Aorta (tissue), 5 donors: ENCODE measurements at places on chromosomes 3 and 15. TPM values are rescaled to one million over a fixed set of nuclear protein-coding genes. Genes with fewer than 3 reads are reported as not detected.

DNA sequence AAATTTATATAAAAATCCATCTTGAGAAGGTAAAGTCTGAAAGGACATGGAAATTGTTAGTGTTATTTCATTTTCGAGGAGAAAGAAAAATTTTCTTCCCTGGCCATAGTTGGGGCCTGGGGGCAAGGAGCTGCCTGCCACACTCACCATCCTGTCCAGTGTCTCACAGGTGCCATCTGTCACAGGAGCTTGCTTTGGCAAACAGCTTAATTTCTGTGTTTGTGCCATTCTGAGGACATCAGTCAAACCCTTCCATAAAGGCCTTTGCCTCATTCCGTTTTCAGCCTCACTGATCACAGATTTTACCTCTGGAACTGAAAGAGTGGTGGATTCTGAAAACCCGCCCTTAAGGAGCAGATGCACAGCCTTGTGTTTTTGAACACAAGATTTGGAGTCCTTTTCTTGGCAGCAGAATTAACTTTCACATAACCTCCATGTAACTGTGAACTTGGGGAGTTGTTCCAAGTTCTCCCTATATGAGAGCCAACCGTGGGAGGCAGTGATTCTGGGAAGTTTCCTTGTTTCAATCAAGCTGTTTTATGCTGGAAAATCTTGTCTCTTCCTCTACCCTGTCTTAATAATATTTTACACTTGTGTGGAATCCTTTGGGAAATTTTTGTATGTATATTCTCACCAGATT, 254.7 kb downstream of the CACNA2D3 start:
- DNase-seq, result no peak
- H3K4me3 ChIP-seq, result no peak overlapping the region

DNA sequence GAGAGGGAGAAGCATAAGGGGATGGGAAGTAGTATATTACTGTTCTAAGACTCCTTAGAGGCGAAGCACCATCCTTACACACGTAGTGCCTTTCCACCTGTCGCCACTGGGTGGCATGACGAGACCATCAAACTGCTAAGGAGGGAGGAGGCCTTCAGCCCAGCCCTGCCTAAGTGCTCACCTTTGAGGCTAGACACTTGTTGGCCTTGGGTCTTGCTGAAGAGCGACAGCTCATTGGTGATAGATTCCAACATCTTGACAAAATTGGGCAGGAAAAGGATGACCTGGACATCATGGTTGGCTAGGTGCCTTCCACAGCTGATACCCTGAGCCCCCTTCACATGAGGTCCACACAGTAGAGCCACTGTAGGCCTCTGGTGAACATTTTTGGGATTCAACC, 19.6 kb downstream of the CLK3 start:
- H3K36me3 ChIP-seq, result peaks cover 11% of the 10 kb centered on the region
- no peak overlapping the region for H3K27ac ChIP-seq
- H3K4me1 ChIP-seq, result no peaks in the 10 kb centered on the region
- no peaks in the 10 kb centered on the region for H3K27me3 ChIP-seq
- H3K4me3 ChIP-seq, result no peak overlapping the region
- DNase-seq, result peak; percentile 88

- H3K4me1 ChIP-seq, result no peaks in the 10 kb centered on the region
- peak; percentile 55 for DNase-seq
- H3K27ac ChIP-seq, result no peak overlapping the region
These were observed 52.5 kb downstream of the CYP11A1 start for GRCh38 chr15:74314795-74315438.

- no peak overlapping the region for H3K4me3 ChIP-seq
- no peak for DNase-seq
- no peaks in the 10 kb centered on the region for H3K27me3 ChIP-seq
- H3K27ac ChIP-seq, result no peak overlapping the region
- no peaks in the 10 kb centered on the region for H3K36me3 ChIP-seq
These were observed 798.3 kb downstream of the ROBO1 start for GRCh38 chr3:78969483-78969882.

GRCh38 chr15:59420986-59421618, 16.9 kb upstream of the FAM81A start:
- no peak overlapping the region for H3K4me3 ChIP-seq

SLC7A14 gene
- not detected for polyA plus RNA-seq

EIF3J gene
- 51.5 TPM for polyA plus RNA-seq

GPR62 gene
- 0.15 TPM for polyA plus RNA-seq

HIGD2B gene
- polyA plus RNA-seq, result not detected

CISH gene
- 3.6 TPM for polyA plus RNA-seq

CD200 gene
- polyA plus RNA-seq, result 31.7 TPM
